NCI-H1694 treated with DMSO at 0.1 percent for 48 hours (cell line): ENCODE measurements at places on chromosomes 5 and 9.

GRCh38 chr9:123175854-123176629 lies 92.3 kb downstream of the STRBP start:
- DNase-seq = no peak

- DNase-seq = no peak
Observed at GRCh38 chr5:57577432-57578175, 95.0 kb upstream of the ACTBL2 start.

DNA sequence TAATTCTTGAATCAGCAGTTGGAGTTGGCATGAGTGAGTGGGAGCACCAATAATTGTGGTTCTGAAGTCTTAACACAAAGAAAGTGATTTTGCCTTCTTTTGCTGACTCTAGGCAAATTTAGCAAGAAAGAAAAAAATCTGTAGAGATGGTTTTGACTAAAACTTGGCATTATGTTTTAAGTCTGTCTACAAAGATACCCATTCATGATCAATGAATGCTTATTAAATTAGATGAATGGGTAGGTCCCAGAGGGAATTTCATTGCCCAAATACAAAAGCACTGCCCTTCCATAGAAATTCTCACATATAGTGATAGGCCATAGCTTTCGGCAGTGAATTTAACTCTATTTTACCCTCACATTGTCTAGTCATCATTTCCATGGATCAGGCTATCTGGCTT lies 428.6 kb upstream of the ADAMTSL1 start:
- no peak for DNase-seq

- no peak for DNase-seq
Observed at GRCh38 chr5:91283899-91284298, 99.2 kb downstream of the ARRDC3 start.

DNA sequence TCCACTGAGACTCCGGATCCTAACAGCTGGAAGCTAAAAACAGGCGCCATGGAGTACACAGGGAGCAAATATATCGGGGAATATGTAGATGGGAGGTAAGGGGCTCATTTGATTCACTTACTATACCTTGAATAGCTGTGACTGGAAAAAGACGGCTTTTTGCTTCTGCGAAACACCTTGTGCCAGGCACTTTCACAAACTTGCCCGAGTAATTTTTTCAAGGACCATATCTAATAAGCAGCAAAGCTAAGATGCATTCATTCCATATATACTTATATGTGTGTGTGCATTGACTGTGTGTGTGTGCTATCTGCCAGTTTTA lies 178 bp downstream of the MORN5 start:
- DNase-seq = no peak

- DNase-seq = no peak
Observed at GRCh38 chr5:175684931-175685330, 27.1 kb downstream of the HRH2 start.

DNA sequence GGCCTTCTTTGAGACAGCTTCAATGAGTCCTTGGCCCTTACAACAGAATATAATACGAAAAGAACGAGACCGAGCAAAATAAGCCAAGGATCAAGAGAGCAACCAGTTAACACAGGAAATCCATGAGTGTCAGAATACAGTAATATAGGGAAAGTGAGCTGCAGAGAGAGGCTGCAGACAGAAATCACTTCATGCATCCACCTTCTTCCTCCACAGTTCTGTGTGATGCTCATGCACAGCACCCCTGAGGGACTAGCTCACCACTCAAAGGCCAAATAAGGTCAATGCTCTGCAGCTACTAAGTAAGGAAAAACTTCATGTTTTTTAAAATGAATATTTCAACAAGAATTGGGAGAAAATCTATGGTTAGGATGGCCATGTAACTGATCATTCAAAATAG lies 257.1 kb downstream of the MCTP1 start:
- DNase-seq = no peak

DNA sequence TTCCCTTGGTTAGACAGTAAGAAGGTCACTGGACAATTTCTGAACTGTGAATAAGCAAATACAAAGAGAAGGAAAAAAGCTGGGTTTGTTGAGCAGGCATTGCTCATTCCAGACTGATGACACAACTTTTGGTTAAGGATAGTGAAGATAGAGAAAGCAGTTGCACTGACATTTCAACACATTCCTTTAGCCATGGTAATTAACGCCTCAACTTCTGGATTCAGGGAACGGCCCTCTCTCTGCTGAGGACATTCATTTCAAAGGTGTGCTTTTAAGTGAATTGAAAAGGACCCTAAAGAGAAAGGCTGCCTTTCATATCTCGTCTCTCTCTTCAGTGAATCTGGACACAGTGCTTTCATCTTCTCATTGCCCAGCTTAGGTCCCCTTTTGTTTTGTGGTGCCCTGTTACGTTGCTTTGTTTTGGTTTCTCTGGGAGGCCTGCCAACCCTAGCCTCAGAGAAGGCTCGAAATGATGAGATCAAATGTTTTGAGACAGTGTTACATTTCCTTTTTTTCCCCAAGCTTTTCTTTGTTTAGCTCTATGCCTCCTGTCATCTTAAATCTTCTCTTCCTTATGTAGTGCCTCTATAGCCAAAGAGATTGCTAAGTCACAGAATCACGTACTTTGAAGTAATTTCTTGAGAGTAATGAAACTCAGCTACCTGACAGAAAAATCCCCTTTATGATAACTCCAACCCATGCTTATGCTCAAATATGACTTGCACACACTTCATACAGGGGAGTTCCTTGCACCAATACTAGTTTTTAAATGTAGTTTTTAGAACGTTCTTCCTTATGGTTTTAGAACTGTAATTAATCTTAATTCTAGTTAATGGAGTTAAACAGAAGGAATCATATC lies 94.4 kb upstream of the IFNE start:
- DNase-seq = no peak

DNA sequence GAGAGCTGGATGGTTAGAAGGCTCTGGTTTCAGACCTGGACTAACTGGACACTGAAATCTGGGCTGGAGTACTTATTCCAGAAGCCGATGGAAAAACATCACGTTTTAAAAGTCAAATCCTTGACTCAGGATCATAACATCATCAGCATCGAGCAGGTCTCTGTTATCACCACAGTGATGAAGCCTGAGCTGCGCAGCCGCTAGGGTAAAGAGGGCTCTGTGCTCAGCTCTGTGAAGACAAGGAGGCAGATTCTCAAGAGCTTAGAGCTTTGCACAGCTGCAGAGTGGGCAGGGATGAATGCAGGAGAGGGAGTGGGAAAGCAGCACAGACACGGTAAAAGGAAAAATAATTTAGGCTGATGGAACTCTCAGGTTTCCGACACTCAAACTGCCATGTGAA lies 208.8 kb upstream of the TAS2R1 start:
- no peak for DNase-seq

DNA sequence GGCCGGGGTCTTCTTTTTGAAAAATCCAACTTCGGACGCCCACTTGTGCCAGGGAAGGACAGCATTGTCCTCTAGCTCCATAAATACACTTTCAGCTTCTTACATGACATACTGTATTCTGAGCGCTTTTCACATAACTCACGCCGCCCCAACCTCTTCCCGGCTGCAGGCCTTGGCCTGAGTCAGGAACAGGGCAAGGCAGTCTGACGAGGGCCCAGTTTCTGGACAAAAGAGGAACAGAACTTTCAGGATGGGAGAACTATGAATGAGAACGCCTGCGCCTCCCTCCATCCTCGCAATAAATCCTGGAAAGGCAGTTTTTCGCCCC lies 650 bp downstream of the DCTN4 start:
- DNase-seq = no peak

DNA sequence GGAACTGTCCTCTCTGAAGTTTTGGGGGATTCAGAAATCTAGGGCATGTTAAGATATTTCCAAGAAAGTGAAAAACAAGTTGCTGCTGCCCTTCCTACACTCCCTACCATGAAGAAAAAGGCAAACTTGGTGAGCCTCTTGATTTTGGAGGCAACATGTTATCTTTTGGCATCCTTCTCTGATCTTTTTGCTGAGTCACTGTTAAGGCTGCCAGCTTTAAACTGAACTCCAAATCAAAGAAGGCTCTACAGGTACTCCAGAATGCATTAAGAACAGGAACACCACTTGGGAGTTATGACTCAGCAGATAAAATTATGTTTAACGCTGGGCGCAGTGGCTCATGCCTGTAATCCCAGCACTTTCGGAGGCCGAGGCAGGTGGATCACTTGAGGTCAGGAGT lies 24.0 kb downstream of the PCDHB15 start:
- DNase-seq = no peak

DNA sequence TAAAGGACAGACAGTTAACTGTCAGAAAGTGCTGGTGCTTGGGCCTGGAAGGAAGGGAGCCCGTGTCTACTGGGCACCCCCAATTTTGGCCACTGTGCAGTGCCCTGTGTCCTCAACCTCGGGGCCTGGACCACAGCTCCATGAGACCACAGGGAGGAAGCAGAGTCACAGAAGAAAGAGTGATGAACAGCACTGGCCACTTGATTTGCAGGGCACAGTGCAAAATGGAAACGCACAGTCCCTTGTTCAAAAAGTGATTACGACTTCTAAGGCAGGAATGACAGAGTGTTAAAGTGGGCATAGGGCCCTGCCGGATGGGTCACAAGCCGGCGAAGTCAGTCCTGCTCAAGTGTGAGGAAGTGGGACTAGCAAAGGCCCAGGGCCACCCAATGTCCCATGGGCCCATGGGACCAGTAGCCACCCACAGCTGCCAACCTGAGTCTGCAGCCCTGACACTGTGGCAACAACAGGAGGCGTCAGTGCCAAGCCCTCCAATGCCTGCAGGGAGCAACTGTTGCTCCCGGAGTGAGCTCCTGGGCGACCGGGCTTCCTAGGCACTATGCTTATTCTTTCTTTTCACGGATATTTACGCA lies 85.4 kb downstream of the ADAMTS2 start:
- no peak for DNase-seq

DNA sequence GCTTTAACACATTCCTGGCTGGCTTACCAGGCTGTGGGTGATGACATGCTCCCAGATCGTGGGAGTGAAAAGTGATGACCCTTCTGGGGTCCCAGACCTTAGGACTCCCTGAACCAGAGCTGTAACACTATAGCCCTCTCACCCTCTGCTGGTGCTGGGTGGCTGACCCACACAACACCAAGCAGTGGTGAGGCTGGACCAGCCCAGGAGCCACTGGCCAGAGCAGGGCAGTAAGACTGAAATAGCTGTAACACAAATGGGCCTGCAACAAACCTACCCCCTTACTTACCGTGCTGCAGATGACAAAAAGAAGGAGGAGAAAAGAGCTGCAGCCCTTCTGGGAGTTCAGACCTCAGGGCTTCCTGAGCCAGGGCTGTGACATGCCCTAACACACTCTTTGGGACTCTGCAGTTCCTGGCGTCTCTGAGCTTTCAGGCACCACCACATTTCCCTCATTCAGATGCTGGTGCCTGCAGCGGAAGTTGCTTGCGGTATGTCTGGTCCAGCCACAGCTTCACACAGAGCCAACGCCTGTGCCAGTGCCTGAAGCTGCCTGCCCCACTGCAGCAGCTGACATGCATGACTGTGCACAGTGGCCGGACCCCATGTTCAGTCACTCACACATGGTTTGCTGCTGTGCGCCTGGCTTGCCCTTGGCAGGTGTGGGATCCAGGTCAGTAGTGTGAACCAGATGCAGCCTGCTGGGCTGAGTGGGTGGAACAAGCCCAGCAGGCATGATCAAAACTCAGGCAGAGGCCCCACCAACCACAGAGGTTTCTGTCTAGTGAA lies 1247.4 kb downstream of the EFNA5 start:
- DNase-seq = no peak

- DNase-seq = peak; percentile 27
Observed at GRCh38 chr9:34252670-34253459, 74.0 kb downstream of the UBAP1 start.

GRCh38 chr5:36373527-36374086 lies 71.9 kb upstream of the RANBP3L start:
- no peak for DNase-seq

- DNase-seq = no peak
Observed at GRCh38 chr5:154708846-154709245, 46.3 kb upstream of the LARP1 start.

DNA sequence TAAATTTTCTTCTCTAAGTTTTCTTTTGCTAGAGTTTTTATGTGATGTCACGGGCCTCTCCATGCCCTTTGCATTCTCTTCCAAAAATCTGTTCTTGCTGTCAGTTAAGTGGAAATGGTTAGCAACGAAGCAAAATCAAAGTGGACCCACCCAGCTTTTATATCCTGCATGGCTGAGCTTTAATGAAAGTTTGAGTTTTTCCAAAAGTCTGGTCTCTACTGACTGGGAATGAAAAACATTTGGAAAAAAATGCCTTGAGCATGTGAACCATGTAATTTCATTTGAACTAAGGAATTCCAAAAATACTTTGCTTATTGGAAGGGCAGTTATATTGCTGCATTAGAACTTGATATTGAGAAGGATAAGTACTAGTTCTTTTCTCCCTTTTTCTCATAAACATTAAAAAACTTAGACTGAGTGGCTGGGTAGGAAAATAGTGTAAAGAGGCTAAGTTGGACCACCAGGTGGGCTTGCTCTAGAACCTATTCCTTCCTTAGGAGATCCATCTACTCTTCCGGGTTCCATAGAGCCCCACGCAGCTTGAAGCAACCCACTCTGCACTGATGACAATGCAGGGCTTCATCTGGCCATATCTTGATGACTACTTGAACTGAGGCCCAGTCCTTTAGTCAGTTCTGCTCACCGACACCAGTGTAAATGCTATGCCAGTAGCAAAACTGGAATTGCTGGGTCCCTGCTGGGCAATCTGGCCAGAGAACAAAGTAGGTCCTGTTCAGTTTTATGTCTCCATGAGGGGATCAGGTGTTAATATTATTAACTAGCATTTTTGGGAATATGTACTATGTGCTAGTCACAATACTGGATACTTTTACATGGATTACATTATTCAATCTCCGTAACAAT lies 17.4 kb upstream of the RIC1 start:
- no peak for DNase-seq

DNA sequence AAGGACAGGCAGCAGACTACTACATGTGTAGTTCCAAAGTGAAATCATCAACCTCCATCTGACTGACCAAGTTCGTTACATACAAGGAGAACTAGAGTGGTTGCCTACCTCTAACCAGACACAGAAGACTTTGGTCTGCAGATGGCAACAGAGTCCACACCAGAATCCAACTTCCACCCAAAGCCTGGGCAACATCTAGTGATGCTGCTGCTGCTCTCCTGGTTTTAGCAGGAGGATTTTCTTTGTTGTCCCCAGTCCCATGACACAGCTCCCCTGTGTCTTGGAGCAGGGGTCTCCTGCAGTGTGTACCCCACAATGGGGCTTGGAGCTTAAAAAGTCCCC lies 46.4 kb upstream of the APC start:
- DNase-seq = no peak

- no peak for DNase-seq
Observed at GRCh38 chr5:98513380-98513779, 260.1 kb upstream of the RGMB start.
